ENCODE measurements at places on chromosomes 11 and 22.

DNA sequence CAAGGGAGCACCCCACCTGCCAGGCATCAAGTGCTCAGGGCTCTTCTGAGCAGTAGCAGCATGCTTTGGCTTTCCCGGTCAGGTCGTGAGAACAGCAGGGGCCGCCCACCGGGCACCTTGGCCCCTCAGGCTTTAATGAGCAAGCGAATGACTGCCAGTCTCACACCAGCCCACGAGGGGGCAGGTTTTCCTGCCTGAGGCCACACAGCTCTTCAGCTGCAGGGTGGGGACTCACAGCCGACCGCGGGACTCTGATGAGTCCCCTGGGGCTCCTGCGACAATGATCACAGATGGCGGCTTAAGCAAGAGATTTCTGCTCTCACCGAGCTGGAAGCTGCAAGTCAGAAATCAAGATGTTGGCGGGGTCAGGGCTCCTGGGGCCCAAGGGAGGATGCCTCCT lies 14.3 kb upstream of the FGF19 start:
- no peak for DNase-seq

DNA sequence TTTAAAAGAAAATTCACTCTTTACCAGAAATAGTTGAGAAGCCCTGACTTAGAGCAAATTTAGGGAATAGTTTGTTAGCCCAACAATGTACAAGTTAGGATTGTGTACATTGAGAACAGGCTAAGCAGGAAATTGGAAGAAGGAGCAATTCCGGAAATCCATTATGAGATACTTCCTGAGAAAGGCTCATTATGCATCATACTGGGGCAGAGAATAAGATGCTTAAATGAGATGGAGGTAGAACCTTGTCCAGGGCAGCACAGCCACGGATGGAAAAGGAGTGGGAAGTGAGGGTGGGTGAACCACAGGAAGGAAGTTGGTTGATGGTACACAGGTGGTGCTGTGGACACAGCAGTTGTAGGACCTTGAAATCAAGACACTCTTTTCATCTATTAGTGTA lies 180.2 kb downstream of the PGR start:
- no peak for DNase-seq

DNA sequence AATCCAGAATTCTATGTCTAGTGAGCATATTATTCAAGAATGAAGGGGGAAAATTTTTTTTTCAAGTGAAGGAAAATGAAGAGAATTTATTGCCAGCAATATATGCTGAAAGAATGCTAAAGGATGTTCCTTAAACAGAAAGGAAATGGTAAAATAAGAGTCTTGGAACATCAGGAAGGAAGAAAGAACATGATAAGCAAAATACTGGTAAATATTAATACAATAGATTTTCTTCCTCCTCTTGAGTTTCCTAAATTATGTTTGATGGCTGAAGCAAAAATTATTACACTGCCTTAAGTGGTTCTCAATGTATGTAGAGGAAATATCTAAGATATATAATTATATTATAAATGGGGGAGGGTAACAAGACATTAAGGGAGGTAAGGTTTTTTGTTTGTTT lies 9.6 kb upstream of the CLDN5 start:
- no peak for DNase-seq

- no peak for DNase-seq
Observed at GRCh38 chr22:48849963-48850657, 977.6 kb downstream of the BRD1 start.

- DNase-seq, result no peak
Observed at GRCh38 chr11:1832211-1832919, 2.4 kb upstream of the SYT8 start.

DNA sequence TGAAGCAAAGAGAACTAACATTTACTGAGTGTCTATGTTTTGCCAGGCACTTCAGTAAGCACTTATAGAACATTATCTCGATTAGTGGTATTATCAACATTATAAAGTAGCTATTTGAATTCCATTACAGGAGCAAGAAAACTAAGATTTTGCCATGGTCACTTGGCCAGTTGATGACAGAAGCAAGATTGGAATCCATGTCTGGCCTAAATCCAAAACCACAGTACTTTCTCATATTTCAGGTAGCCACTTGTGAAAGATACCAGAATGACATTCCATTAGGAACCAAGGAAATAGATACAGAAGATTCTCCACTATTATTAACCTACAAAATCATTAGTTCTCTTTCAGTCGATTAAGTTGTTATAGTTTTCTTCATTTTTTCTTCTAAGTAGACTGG lies 691.0 kb upstream of the API5 start:
- DNase-seq, result no peak

GRCh38 chr11:133082453-133082781 lies 449.9 kb downstream of the OPCML start:
- no peak for DNase-seq

- DNase-seq, result no peak
Observed at GRCh38 chr11:25702417-25702816, 629.5 kb upstream of the ANO3 start.

DNA sequence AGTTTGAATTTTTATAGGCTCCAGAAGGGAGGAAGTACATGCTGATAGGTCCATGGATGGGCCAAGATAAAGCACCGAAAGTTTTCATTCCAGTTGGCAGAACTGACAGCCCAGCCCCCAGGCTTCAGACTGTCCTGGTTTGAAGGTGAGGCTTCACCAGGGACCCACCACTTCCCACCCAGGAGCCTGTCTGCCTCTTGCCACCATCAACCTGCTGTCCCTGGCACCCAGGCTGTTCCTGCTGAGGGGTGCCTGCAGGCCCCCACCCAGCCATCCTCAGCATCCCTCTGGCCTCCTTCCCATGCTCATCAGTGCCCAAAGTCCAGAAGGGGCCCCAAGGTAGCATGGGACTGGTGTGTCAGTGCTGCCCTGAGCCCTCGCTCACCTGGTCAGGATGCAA lies 463.9 kb downstream of the NELL1 start:
- DNase-seq, result no peak

DNA sequence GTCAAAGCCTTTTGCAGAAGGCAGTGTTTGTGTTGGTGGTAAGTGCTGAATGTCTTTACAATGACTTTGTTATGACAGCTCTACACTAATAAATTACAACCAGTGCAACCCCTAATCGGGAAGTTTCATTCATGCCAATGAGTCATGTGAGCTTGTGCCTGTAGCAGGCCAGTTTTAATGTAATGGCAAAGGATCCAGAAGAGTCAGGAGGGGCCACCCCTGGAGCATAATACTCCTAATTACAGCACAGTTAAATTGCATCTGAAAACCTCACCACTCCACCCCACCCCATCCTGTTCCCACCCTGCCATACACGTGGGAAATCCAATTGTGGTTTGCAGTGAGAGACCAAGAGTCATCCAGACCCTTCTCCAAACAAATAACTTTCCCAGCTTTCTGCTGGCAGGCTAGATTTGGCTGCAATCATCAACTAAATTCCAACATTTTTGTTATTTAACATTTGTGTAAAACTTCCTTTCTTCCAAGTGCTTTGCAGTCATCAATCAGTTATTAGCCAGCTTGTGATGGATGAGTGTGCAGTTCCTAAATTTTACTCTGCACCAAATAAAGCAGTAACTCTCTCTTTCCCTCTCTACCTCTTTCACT lies 277.3 kb upstream of the FAT3 start:
- no peak for DNase-seq

DNA sequence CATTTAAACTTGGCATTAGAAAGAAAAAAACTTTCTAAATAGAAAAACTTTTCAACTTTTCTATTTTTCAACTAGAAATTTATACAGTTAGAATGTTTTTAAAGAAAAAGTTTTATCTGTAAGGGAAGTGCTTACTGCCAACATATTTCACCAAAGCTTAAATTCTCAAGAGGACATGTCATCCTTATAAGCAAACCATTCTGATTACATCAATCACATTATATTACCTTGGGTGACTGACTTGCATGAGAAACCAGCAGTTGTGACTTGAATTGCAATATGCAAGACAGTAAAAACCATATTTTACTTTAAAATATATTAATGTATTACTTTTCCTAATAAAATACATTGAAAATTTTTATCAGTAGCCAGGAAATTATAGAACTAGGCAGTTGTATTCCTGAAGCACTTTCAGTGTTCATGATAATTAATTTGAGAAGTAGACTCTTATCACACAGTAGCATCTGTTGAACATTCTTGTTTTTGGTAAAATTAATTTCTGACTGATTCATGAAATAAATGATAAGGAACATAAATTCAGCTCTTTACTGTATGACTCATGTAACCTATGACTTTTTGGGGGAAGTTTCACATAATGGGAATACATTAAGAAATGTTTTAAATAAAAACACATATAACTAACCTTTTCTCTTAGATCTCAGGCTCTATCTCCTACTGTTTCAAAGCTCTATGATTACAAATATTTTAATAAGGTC lies 345.0 kb upstream of the CCDC179 start:
- DNase-seq, result no peak

DNA sequence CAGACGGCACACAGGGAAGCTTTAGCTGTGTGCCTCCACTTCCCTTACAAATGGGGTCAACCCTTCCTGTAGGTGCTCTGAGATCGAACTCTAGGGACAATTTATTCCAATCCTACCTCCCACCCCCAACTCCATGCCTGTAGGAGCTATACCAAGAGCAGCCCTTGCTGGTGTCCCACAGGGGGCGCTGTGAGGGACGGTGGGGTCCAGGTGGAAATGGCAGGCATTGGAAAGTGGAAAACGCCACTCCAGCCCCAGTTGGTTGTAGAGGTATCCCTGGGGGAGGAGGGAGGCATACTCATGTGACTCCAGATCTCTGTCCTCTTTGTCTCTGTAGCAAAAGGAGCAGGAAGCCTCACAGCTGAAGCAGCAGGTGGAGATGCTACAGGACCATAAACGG lies 161.3 kb downstream of the MYO18B start:
- no peak for DNase-seq

GRCh38 chr11:74844865-74845264 lies 96.2 kb downstream of the RNF169 start:
- no peak for DNase-seq

- DNase-seq, result no peak
Observed at GRCh38 chr11:106523171-106523570, 445.7 kb downstream of the AASDHPPT start.

DNA sequence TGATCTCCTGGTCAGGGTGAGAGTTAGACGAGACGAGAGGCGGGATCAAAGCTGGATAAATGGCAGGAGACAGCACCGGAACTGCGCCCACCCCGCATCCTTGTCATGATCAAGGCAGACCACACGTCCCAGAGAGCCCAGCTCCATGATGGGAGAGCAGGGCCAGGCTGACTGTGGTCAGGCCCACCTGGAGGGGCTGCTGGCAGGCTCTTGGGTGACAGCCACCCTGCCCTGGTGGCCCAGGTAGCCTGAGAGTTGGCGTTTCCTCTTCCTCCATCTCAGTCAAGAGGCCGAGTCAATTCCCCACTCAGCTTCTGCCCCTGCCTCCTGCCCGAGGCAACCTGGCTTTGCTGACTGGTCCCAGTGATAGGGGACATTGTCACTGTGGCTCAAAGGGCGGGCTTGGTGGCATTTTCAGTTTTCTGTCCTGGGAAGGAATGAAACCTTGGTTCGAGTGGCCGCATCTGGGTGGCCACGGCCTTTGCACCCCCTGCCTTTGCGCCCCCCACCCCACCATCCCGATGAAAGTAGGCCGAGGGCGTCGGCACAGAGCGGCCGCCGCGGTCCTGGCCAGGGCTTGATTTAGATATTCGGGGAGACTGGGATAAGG lies 60.8 kb upstream of the PPARA start:
- no peak for DNase-seq

GRCh38 chr11:116930177-116930576 lies 92.8 kb upstream of the APOA1 start:
- no peak for DNase-seq

DNA sequence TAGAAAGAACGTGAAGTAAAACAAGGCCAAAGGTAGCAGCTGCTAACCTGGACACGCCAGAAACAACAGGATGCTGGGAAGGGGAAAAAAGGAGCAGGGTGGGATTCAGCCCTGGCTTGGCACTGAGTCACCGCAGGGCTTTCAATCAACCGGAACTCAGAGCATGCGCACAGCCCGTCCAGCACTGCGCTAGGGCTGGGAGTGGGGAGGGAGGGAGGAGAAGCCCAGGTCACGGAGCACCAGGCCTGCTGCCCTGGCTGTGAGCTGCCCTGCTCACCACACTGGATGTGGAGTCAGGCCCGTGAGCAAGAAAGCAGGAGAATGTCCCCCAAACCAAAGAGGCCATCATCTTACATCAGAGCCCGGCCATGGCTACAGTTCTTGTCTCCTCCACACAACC lies 51.5 kb downstream of the APOL1 start:
- no peak for DNase-seq

- peak; percentile 95 for DNase-seq
Observed at GRCh38 chr11:83061883-83062282, 9.8 kb downstream of the RAB30 start.

DNA sequence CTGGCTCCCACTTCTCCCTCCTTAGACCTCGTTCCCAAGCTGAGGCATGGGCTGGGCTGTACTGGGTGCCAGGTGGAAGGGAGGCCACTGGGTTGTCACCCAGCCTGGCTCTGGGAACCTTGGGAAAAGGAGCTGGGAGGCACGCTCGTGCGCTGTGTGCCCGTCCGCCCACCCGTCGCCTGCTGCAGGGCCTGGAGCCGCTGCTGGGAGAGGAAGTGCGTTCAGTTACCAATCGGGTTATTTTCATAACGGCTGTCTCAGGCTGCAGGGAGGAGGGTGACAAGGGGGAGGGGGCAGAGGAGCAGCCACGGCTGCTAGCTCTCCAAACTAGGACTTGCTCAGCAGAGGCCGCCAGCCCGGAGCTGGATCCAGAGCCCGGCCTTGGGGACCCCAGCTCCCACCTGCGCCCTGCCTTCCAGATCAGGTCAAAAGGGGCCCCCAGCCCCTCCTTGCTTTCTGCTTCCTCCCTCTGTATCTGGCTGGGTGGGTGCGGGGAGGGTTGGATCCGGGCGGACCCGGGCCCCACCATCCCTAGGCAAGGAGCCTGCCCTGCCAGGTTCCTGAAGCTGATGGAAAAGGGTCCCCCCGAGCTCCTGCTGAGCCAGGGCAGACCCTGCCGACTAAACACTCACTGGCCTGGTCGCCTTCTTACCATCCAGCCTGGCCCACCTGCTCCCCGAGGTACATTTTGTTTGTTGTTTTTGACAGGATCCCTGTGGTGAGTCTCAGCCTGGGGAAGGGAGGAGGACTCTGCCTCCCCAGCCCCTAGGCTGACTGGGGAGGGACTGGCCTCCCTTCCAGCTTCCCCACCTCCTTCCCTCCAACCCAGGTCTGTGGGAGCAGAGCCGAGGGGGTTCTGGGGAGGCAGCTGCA lies 14.3 kb downstream of the DGKZ start:
- peak; percentile 48 for DNase-seq

DNA sequence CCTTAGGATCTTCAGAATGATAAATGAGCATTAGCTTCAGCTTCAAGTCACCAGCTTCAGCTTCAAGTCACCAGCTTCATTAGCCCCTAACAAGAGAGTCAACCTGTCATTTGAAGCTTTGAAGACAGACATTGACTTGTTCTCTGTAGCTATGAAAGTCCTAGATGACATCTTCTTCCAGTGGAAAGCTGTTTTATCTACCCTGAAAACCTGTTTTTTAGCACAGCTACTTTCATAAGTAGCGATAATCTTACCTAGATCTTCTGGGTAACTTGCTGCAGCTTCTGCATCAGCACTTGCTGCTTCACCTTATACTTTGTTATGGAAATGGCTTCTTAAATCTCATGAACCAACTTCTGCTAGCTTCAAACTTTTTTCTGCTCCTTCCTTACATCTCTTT lies 85.7 kb downstream of the PGR start:
- DNase-seq, result no peak
